ENCODE measurements at places on chromosomes 7 and 10. TPM values are rescaled to one million over a fixed set of nuclear protein-coding genes. Genes with fewer than 3 reads are reported as not detected.
A peak's percentile ranks its signal among the peaks of the same experiment; 100 is the strongest.

- peak; percentile 5 for DNase-seq
Observed at GRCh38 chr10:56449770-56450169, 88.7 kb upstream of the ZWINT start.

DNA sequence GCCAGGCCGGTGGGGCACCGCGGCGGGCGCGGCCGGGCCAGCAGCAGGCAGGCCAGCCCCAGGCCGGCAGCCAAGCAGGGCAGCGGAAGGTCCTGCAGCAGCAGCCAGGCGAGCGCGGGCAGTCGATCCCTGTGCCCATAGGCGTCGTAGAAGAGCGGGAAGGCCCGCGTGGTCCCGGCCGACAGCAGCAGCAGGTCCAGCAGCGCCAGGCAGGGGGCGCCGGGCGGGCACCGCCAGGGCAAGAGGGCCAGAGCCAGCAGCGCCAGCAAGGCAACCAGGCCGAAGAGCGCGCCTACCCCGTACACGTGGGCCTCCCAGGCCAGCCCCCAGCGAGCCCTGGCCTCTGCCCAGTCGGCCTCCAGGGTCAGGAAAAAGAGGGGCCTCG is 8.4 kb upstream of the RBM28 start:
- DNase-seq: peak; percentile 12

GRCh38 chr10:49055221-49055849 is 60.0 kb downstream of the VSTM4 start:
- no peak for DNase-seq

GRCh38 chr10:37680716-37681616 is 176.4 kb downstream of the ZNF248 start:
- DNase-seq: no peak

- peak; percentile 94 for DNase-seq
Observed at GRCh38 chr7:128164061-128164954, 76.8 kb upstream of the LEP start.

- no peak for DNase-seq
Observed at GRCh38 chr10:84837877-84838276, 509.5 kb downstream of the CCSER2 start.

- DNase-seq: peak; percentile 16
Observed at GRCh38 chr10:94546049-94546900, 687 bp downstream of the HELLS start.

The CYP26C1 gene
- 0.65 TPM for total RNA-seq
